Amniotic stem cell (primary cell): ENCODE measurements at places on chromosomes 12 and 14.

DNA sequence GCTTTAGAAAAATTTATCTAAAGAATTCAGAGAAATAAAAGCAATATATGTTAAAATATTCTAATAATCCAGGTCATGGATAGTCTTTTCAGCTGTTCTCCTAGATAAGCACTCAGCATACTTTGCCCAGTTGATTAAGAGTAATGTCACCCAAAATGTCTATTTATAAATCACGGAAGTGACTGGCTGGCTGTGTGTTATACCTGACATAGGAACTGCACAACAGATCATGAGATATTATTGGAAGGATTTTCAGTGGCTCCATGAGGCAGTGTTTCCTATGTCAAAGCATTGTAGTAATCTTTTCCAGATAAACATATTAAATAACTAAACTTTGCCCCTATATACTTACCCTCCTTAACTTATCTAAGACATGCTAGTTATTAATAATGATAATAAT lies 128.8 kb downstream of the ITPR2 start:
- no peak for DNase-seq

DNA sequence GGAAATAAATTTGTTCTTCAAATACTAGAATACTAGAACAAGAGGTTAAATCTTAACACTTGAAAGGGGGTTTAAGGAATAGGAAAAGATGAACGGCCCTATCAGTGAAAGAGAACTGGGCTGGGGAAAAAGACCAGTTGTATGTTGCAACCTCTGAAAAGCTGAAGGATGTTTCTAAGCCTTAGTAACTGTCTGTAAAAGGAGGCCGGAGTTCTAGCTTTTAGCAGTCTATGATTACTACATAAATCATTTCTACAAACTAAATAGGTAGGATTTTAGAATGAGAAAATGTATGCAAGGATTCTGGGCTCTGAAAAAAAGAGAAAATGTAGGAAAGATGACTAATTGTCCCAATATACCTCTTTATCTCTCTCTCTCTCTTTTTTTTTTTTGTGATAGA lies 4.9 kb downstream of the CERS5 start:
- DNase-seq = no peak

- no peak for DNase-seq
Observed at GRCh38 chr12:6442836-6443235, 1.9 kb upstream of the CD27 start.

GRCh38 chr12:27388650-27389049 lies 56.0 kb downstream of the BMAL2 start:
- DNase-seq = no peak
